ENCODE measurements at places on chromosomes 11 and 22. TPM values are rescaled to one million over a fixed set of nuclear protein-coding genes. Genes with fewer than 3 reads are reported as not detected.

ALDH3B1 gene
- polyA plus RNA-seq = 1.0 TPM

MFNG gene
- polyA plus RNA-seq = 257 TPM

CD248 gene
- 0.03 TPM for polyA plus RNA-seq

C22orf23 gene
- 0.23 TPM for polyA plus RNA-seq

RCOR2 gene
- 0.43 TPM for polyA plus RNA-seq

- DNase-seq = no peak
These were observed 41.4 kb downstream of the PACSIN2 start for GRCh38 chr22:42973536-42973881.

DNA sequence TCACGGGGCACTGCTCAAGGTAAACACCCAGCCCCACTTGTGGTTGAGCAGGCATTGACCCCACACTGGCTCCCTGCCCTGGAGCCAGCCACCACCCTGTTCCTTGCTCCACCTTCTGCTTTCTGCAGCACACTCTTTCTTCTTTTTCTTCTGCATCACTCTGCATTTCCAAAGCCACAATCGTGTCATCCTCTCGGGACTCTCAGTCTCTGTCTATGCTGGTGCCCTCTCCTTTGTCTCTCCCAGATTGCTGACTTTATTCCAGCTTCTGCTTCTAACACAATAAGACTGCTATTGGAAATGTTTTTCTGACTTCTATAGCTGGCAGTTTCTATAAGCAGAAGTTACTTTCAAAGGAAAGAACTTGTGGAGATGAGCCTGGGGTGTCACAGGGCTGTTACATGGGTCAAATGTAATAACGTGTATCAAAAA lies 14.4 kb downstream of the GRAP2 start:
- DNase-seq = no peak

GRCh38 chr11:35036639-35037038 lies 102.3 kb upstream of the CD44 start:
- no peak for DNase-seq

DNA sequence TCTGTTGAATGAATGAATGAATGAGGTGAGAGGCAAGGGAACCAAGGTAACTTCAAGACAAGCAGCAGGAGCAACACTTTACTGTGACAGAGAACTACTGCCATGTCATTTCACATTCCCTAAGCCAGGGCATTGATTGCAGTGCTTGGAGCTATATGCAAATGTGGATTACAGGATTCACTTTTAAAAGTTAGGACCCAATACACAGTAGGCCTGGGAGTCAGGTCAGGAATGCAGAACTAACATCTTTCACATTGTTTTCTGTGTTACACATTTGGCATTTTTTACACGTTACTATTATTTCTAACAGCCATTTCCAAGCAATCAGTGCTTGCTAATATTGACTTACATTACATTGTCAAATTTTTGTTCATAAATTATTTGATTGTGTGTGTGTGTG lies 26.2 kb upstream of the ME3 start:
- DNase-seq = no peak

DNA sequence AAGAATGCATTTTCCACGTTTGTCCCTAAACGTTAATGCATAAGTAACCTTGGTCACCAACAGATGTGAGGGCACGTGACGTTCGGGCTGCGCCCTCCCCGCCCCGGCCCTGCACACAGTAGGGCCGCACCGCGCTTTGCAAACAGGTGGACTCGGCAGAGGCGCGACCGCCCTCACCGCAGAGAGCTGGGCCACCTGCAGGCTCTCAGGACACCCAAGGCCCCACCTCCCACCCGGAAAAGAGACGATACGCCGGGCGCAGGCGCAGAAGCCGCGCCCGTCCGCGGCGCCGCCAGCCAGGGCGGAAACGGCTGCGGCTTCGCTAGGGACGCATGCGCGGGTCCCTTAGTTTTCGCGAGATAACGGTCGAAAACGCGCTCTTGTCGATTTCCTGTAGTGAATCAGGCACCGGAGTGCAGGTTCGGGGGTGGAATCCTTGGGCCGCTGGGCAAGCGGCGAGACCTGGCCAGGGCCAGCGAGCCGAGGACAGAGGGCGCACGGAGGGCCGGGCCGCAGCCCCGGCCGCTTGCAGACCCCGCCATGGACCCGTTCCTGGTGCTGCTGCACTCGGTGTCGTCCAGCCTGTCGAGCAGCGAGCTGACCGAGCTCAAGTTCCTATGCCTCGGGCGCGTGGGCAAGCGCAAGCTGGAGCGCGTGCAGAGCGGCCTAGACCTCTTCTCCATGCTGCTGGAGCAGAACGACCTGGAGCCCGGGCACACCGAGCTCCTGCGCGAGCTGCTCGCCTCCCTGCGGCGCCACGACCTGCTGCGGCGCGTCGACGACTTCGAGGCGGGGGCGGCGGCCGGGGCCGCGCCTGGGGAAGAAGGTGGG lies at the start of gene FADD:
Gene FADD (plus strand): TSS at position 377 of the 831 bp plus-strand sequence. CDS start 164 bp downstream, at position 541.
- peak; percentile 96 for DNase-seq

DNA sequence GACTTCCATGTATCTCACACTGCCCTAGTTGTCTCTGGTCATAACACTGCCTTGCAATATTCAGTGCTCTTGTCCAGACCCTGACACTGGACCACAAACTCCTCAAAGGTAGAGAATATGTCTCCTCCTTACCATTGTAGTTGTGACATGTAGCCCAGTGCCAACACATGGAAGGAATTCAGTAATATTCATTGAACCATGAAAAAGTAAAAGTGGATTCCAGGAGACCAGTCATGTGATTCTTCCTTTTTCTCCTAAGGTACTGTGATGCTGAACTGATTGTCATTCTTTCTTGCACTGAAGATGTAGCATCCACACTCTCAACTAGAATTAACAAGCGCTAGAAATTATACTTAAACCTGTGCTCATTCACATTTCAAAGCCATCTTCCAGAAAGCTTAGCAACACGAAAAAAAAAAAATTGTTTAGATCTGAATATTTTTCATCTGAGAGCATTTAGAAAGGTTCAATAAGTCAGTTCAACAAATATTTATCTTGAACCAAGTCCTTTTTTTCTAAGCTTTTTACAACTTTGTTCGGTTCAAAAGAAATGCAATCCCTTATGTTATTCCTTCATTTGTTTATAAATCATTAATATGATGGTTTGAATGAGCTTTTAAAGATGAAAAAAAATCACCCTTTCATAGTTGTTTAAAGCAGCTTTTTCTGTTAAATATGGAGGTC lies 224.7 kb upstream of the BLID start:
- no peak for DNase-seq

- no peak for DNase-seq
These were observed 17.3 kb upstream of the RASD2 start for GRCh38 chr22:35523167-35523947.

DNA sequence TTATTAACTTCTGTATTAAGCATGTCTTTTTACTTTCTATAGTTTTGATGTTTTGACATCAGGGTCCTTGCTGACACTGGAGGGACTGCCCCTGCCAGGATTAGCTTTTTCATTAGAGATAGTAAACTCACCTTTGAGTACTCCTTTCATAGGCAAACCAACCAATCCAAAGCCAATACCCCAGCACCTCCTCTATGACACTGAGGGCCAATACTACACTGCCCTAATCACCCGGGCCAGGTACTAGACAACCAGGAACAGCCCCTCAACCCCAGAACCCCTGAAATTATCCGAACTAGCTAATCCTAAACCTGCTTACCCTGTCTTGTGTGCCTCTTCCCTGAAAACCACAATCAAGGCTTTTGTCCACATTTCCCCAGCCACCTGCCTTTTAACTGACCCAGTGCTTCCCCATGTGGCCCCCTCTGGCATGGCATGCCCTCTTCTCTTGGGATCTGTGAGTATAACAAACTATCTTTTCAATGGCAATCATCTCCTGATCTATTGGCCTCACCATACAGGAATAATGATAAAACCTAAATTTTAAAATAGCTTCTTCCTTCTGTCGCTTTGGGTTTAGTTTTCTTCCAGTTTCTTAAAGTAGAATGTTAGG lies 31.2 kb downstream of the RAB6A start:
- no peak for DNase-seq

GRCh38 chr11:47478651-47479329 lies 29.9 kb upstream of the RAPSN start:
- DNase-seq = no peak

DNA sequence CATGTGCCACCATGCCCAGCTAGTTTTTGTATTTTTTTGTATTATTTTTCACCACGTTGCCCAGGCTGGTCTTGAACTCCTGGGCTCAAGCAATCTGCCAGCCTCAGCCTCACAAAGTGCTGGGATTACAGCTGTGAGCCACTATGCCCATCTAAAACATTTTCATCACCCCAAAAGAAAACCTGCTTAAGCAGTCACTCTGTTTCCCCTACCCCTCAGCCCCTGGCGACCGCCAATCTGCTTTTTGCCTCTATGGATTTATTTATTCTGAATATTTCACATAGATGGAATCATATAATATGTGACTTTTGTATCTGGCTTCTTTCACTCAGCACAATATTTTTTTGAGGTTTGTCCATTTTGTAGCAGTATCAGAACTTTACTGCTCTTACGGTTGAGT lies 18.6 kb upstream of the P2RY2 start:
- DNase-seq = no peak

DNA sequence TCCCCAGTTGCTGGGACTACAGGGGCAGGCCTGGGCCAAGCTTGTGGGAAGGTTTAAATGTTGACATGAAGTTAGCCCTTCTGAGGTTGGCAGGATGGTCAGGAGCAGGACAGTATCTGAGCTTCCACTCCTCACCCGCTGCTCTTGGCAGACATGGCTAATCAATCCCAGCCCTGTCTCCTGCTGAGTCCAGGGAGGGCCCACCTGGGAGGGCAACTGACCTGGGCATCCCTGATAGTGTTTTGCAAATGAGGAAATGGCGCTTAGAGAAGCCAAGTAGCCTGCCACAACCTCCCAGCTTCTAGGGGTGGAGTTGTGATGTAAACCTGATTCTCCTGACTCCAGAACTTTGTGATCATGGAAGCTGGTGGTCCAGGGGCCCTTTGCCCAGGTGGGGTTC lies 16.7 kb downstream of the FLRT1 start:
- DNase-seq = no peak

- DNase-seq = no peak
These were observed 104.8 kb downstream of the C11orf58 start for GRCh38 chr11:16843294-16843693.

- DNase-seq = no peak
These were observed 4.9 kb upstream of the ATP6V1E1 start for GRCh38 chr22:17633217-17633997.

GRCh38 chr11:104422324-104422944 lies 258.5 kb upstream of the PDGFD start:
- DNase-seq = no peak

All from endothelial cell of umbilical vein (primary cell).